GM10248 (cell line): ENCODE measurements at places on chromosomes 2 and 18.

GRCh38 chr2:45452866-45453265, 158.2 kb downstream of the SRBD1 start:
- no peak for DNase-seq

GRCh38 chr2:62354771-62355561, 151.0 kb downstream of the TMEM17 start:
- DNase-seq: no peak

DNA sequence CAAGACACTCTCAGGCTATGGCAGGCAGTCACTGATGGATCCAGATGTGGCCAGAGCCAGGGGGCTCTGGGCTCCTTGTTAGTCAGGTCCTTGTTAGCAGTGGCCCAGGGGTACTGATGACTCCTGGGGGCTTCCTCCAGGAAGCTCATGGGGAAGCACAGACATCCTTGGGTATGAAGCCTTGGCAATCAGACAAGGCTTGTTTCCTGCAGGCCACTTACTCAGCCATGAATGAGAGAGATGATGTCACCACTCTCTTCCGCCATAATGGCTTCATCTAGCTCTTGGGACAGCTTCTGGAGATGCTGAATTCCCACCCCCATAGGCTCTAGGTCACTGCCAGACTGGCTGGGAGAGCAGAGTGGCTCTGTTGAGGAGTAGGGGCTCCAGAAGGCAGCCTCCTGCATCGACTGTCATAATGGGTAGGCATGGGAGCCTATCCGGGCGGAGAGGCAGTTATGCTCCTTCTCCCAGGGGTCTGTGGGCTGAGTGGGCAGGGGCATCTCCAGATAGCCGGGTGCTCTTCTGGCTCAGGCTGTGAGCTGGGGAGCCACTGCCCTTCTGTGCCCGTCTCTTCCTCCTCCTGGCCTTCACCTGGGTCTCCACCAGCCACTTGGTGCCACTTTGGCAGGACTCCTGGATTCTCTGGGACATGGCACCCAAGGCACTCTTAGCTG, 40.2 kb upstream of the BMPR2 start:
- DNase-seq: no peak

DNA sequence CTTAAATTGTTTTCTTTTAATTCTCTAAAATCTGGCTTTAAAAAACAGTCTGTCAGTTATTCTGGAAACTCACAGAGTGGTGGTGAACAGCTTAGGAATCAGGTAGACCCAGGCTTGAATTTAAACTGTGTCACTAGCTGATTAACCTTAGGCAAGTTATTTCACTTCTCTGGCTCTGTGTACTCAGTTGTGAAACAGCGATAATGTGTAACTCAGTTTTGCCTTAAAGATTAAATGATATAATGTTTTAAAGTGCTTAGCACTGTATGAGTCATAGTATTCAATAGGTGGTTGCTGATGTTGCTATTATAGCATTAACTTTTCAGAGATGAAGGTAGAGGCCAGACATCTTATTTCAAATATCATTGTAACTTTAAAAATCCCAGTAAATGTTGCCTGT, 40.7 kb downstream of the PKP4 start:
- no peak for DNase-seq

- DNase-seq: no peak
Observed at GRCh38 chr18:59575995-59576394, 121.2 kb downstream of the CCBE1 start.

DNA sequence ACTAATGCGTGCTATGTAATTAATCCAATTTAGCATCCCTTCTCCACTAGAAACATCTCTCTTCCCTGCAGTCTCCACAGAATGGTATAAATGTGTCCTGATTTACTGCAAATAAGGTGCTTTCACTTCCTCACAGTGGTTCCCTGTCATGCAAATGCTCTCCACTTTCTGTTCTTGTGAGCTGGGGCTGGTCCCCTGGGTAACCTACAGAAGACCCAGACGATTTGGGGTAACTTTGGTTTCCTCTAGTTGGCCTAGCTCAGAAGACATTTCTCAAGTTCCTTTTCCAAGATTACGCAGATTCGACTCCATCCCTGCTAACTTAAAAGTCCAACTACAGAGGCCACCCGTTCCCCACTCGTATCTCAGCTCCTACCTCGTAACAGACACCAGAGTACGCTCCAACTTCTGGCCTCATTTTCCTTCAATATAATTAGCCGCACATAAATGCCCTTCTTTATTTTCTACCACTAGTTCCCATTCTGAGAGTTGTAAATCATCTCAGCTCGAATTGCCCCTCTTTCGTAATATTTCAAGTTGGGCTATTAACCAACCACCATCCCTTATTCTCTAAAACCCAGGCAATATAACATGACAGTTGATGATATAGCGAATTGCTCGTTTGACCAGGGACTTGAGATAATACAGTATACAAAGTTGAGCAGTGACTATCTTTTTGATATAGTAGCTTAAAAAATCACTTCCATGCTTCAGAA, 28.8 kb upstream of the NEDD4L start:
- DNase-seq: peak; percentile 66

DNA sequence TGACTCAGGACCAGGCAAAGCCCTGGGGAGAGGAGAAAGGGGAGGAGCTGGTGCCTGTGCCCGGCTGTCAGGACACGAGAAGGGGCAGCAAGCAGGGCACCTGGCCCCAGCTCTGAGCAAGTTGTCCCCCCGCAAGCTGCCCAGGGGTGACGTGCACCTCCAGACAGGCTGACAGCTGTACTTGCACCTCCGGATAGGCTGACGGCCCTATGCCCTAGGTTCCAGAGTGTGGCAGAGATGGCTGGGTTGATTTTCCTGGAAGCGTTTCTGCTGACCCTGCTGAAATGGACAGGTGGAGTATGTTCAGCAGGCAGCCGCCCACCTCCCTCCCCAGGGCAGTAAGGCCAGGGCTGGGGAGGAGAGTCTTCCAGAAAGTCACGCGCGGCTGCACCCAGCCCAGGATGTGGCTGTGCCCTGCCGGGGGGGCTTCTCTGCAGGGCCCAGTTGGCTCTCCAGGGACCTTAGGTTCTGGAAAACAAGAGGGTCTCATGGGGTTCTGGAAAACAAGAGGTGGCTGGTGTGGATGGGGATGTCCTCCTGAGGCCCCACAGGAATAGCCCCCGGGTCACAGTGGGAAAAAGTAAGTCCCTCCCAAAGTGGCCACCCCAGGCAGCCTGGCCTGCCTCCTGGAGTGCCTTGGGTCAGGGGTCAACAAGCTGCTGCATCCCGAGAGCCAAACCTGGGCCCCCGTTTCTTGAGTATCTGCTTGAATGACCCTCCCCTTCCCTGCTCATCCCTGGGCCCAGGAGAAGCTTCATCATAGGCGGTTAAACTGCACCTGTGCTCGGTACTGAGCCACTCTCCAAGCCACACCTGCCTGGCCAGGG, 71.4 kb upstream of the OTOS start:
- DNase-seq: no peak

- no peak for DNase-seq
Observed at GRCh38 chr2:8652774-8653426, 29.0 kb upstream of the ID2 start.

- no peak for DNase-seq
Observed at GRCh38 chr2:143954844-143955243, 565.1 kb downstream of the ZEB2 start.

DNA sequence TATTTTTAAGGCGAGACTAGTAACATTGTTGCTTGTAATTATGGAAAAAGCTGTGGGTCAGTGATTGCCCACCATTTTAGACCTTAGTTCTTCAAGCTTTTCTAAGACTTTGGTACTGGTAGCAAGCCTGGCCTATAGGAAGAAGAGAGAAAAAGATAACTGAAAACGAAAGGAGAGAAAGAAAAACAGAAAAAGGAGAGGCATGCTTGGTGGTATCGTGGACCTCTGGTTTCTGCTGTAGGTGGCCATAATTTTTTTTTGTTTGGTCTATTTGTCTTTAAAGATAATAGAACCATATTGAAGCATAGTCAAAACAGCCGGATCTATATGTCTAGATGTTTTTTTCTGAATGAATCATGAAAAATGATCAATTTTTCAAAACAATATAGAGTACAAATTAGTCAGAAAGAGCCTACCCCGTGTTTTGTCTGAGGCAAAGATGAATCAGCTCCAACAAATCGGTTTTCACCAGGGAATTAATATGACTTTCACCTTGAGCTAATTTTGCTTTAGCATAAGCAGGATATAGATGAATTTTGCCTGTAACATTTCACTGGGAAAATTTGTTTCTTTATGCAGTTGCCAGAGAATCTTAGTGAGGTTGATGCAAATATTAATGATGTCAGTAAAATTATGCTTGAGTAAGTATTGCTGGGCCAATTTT, 45.7 kb downstream of the CCDC85A start:
- DNase-seq: no peak

DNA sequence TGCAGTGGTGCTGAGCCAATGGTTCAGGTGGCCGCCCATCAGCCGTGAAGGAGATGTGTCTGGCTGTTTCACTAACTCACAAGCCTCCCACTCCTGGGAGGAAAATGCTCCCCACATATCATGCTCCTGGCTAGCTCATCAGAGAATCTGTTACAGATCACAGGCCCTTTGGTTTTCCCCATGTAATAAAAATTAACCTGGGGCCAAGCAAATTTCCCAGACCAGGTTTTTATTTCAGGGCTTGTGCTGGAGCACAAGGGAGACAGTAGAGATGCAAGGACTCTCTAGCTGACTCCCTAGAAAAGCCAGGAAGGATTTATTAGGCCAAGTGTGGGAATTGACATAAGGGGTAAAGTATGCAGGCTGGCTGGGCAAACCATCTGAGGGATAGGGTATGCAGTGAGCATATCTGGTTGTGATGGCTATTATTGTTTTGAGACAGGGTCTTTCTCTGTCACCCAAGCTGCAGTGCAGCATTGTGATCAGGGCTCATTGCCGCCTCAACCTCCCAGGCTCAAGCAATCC, 40.6 kb upstream of the CCBE1 start:
- no peak for DNase-seq

GRCh38 chr2:84537251-84537650, 21.0 kb downstream of the DNAH6 start:
- DNase-seq: no peak

- no peak for DNase-seq
Observed at GRCh38 chr2:97673182-97673914, 3.8 kb downstream of the C2orf92 start.

GRCh38 chr2:134973241-134974138, 54.9 kb downstream of the CCNT2 start:
- DNase-seq: peak; percentile 20

- DNase-seq: no peak
Observed at GRCh38 chr2:42914860-42915259, 122.5 kb upstream of the HAAO start.

DNA sequence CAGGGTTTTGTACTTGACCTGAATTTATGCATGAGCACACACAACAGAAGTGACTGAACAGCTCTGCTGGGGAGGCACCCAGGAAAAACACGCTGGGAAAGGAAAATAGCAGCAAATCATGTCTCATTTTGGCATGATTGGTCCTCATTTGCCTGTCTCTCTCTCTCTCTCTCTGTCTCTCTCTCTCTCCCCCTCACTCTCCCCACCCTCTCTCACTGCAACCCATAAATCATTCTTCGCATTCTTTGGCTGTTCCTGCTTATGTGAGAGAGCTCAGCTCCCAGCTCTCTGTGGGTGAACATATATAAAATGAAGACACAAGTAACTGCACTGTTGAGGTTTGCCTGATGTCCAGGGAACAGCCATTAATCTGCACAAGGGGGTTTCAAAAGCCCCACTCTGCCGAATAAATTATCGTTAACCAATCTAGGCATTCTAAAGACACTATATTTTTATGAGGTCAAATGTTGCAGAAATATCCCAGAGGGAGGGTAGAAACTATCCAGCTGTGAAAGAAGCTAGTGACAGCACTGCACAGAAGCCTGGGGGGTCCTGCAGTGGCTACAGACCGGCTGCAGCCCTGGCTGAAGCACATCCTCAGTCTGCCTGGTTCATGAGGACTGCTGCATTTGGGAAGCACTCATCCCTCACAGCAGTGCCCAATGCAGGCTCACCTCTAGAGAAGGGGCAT, 260.3 kb downstream of the AFF3 start:
- no peak for DNase-seq

DNA sequence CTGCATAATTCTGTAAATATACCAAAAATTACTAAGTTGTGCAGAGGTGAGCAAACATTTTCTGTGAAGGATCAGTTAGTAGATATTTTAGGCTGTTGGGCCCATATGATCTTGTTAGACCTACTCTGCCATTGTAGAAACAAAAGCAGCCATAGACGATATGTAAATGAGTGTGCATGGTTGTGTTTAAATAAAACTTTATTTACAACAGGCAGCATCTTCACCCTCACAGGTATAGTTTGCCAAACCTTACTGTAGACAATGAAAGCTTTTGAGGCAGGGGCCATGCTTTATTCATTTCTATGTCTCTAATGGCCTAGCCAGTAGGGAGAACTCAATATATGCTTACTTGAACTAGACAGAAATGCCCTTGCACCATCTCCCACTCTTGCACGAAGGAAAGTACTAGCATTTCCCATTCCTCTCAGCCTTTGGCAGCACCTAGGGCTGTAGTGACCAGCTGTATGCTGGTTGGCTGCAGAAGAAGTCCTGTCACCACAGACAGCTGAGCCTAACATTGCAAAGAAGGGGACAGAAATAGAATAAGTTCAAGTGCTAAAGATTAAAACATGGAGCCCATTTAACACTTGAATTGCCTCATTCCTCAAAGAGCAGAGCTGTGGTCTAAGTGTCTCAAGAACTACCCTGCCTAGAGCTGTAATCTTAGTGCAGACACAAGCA, 305.1 kb upstream of the MGAT5 start:
- no peak for DNase-seq

DNA sequence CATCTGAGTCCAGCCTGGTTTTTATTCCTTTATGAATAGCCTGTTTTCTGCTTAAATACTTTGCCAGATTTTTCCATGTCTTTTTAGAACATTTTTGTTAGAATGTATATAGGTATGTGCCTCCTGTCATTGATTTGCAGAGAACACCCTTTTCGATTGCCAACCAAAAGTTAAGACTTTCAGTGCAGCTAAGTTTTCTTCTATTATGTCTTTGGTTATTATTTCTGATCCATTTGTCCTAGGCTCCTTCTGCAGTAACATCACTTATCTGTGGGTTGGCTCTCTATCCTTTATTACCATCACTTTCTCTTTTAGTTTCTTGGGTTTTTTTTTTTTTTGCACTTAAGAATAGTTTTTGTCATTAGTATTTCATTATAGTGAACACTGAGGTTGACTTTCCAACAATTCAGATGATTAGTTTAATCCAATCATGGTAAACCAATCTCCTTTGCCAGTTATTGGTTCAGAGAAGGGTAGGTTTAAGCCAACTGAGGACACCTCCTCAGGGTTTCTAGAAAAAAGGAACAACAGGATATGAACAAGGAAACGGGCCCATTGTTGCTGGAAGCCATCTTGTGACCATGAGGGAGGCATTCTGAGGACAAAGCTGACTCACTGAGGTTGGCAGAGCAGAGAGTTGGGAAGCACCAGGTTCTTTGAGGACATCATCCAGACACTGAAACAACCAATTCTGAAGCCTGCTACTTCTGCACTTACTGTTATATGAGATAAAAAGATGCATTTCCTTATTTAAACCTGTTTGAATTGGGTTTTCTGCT, 37.9 kb upstream of the GBX2 start:
- DNase-seq: no peak

GRCh38 chr2:156810094-156810493, 373.9 kb downstream of the GPD2 start:
- no peak for DNase-seq
